ENCODE measurements at places on chromosomes 6 and 20.

- no peak for DNase-seq
Observed at GRCh38 chr6:157941101-157941863, 40.4 kb upstream of the SYNJ2 start.

DNA sequence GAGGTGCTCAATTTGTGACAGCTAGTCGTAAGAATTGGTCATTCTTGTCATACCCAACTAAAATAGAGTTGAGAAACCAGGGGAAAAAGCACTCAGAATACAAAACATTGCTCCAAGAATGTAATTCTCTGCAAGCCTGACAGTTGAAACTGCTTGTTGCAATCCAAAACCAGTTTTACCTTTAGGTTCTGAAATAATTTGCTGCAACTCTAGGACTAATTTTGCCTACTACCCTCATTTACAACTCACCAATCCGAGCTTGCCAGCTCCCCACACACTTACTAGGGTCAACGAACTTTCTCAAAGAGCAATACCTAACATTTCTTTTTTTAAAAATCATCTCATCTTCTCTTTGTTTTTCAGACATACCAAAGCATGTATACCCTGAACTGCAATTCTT is 29.7 kb downstream of the LIN28B start:
- DNase-seq, result no peak

GRCh38 chr20:6802227-6802626 is 34.7 kb downstream of the BMP2 start:
- no peak for DNase-seq

GRCh38 chr20:1943275-1944002 is 48.2 kb downstream of the SIRPA start:
- DNase-seq, result no peak

DNA sequence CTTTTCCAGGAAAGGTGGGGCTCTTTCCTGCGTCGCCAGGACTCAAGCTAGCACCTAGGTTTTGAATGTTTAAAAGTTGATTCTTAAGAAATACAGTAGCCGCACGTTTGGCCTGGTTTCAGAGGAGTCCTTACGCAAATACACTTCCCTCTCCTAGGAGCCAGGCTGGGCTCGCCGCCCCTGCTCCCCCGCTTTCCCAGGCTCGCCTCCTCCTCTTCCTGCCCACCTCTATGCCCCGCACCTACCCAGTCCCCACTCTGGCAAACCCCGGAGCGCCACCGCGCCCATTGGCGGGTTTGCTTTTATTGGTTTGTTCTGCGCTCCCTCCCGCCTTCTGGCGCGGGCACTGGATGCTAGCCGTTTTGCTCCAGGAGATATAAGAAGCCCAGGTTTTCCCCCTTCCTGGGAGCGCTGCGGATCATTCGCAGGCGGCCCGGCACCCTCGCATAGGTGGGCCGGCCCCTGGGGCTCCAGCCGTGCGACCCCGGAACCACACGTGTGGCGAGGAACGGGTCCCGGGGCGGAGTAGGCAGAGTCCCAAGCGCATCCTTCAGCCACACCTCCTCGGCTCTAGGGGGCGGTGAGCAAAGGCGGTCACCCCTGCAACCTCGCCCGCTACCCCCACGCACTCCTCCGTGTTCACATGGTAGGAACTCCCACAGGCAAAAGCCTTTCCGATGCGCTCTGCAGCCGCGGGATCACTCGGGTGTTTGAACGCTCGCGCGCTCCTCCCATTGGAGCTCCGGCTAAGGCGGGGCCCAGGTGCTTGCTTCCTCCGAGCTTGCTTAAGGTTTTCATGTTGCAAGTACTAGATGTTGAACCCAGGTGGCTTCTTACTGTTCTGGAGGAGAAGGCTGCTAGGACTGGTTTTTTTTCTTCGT is 119.0 kb downstream of the RTN4IP1 start:
- DNase-seq, result peak; percentile 84

DNA sequence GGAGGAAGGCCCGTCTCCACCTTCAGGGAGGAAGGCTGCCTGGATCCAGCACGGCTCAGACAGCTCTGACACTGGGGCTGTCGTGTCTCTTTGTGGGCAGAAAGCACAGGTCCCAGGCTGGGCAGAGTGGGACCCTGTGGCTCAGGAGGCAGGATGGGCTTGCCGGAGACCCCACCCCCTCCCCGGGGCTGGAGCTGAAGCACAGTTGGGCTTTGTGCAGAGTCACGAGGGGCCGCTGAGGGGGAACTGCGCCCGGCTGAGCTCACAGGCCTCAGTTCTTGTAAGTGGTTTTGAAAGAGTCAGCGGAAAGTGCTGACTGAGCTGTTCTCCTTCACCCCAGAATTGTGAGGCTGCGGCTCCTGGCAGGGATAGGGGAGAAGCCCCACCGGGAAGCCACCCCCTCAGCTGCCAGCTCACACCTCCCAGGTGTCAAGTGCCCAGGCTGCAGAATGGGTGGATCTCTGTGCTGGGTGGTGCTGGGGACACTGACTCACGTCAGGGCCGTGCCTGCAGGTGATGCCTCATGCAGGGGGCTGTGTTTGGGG is 145.5 kb upstream of the RNF24 start:
- peak; percentile 65 for DNase-seq

- DNase-seq, result no peak
Observed at GRCh38 chr20:22430154-22430745, 154.1 kb downstream of the FOXA2 start.

- DNase-seq, result no peak
Observed at GRCh38 chr20:57022306-57022705, 244.1 kb downstream of the BMP7 start.

- no peak for DNase-seq
Observed at GRCh38 chr6:26561533-26562466, 23.6 kb downstream of the HMGN4 start.

DNA sequence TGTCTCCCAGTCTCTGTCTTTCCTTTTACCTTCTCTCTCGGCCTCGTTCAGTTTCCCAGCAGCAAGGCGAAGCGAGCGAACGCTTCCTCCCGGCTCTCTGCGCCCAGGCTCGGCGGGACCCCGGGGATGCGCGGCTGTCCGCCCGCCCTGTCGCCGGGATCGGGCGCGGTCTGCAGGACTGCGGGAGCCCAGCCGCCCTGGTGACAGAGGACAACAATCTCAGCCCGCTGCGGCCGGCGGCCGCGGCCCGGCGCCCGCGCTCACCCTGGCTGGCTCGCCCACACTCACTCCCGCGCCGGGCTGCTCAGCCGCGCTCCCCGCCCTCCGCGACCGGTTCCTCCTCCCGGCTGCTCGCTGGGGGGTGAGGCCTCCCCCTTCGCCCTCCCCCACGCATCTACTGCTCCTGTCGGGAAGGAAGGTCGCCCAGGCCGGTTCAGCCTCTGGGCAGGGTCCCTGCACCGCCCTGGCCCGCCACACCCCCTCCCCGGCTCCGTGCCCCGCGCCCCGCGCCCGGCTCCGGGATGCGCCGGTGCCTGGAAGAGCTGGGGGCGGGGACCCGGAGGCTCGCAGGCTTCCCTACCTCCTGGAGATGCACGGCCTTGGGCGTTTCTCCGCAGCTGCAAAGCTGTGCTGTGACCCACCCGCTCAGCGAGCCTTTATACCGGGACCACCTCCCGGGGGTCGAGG is 410 bp downstream of the SYNE1 start:
- peak; percentile 51 for DNase-seq

DNA sequence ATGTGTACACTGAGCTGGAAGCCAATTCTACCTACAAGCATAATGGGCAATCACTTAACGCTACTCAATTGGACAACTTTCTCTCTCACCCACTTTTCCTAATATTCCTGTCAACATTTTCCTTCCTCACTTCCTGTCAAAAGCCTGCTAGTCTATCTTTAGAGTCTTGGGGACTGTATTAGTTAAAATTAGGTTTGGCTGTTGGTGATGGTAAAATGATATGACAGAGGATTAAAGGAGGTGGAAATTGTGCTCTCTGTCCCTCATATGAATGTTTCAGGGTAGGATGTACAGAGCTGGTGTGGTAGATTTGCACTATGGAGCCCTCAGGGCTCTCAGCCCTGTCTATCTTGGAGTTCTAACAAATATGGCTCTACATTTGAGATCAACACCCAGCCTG is 129.7 kb downstream of the CEP57L1 start:
- no peak for DNase-seq

DNA sequence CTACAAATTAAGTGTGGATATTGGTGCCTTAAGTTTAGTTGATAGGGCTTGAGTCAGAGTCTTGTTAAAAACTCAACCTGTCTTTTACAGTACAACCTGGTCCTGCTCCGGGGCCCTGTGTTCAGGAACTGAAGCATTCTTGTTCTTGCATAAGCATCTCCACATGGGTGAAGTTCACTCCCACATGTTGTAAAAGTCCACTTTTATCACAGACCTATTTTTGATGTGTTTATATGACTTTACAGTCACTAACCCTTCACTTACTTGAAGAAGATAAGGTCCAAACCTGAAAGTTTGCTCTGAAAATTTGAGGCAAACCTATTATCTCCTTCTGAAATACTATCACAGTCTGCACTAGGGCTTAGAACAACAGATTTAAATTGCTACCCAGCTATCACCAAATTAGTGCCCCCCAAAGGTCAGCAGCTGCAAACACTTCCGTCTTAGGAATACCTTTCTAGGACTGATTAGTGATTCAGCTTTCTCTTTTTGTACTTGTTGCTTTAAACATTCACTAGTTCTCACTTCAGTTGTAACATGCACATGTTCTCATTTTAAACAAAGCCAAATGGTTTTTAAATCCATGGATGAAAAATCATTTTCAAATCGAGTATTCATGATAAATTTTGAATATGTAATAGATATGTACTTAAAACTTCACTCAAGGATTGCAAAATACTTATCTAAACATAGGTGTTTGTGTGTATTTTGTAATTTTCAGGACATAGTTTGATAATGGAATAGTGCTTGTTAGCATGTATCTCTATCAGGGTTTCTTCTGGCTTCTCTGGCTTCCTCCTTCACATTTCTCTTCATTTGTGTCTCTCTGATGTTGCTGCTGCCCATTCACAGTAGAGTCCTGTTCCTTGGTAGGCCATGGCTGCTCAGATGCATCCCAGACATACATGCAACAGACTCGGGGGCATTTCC is 469.8 kb upstream of the SOX4 start:
- no peak for DNase-seq

All from activated CD8-positive, alpha-beta memory T cell treated with anti-CD3 and anti-CD28 coated beads, Interleukin-2, amount 50 U/mL, for 48 hours (primary cell).